CD4-positive, alpha-beta T cell treated with Interleukin-6 for 4 hours (primary cell): ENCODE measurements at places on chromosomes 3 and 15.

- DNase-seq = no peak
These were observed 34.2 kb upstream of the TSEN2 start for GRCh38 chr3:12449889-12450682.

GRCh38 chr3:129553719-129554118 is 10.7 kb downstream of the H1-8 start:
- peak; percentile 28 for DNase-seq

DNA sequence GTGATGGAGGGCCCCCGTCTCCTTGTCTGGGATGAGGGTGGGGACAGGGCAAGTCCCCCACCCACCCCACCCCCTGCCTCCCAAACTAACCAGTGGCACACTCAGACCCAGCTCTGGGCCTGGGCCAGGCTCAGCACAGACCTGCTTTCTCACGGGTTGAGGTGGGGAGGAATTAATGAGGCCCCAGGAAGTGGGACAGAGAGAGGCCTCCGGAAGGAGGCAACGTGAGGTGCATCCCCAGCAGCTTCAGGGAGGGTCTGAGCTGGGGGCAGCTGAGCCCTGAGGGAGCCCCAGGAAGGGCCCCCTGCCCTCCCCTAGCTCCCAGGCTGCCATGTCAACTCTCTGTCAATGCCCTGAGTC is 15.0 kb upstream of the GNAI2 start:
- no peak for DNase-seq

DNA sequence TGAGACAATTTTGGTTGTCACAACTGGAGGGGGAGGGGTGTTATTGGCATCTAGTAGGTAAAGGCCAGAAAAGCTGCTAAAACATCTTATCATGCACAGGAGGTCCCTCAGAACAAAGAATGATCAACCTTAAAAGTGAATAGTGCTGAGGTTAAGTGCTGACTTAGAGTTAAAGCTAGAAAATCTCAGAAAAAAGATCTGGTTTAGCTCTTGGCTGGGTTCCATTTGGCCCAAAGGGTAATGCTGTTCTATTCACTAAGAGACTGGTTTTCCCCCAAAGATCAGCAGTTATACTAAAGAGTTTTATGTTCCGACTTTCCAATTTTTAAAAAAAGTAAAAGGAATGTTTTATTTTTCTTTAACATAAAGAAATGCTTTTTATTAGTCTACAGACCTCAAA is 15.6 kb downstream of the DCBLD2 start:
- no peak for DNase-seq

DNA sequence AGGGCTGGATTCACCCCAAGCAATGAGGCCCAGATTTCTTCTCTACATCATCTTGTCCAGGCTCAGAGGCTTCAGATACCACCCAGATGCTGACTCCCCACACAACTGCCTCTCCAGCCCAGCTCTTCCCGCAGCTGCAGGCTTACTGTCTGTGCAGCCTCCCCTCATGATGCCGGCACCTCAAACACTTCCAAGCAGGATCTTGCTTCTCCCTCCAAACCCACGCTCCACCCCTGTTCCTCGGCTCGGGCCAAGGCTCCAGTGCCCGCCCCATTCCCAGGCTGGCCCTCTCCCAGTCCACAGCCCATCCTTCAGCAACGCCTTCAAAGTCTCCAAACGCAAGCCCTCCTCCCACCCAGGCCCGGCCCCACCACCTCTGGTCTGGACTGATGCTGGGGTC is 159.2 kb upstream of the LINGO1 start:
- DNase-seq = no peak

DNA sequence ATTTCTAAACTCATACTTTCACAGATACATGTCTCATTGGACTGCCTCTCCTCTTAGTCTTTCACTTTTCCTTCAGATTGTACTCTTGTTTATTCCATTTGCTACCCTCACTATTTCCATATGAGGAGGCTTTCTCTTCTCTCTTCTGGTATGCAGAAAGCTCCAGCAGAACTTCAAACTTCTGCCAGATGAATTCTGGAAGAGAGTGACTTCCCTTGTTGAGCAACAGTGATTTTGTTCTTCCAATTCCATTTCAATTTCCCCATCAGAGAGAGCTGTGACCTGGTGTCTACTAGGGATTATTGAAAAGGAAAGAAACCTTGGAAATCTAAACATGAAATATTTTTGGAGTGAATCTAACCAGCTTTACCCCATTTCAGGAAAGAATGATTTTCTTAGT is 523.2 kb upstream of the ZNF717 start:
- no peak for DNase-seq

GRCh38 chr15:59751552-59752413 is 62.7 kb upstream of the BNIP2 start:
- peak; percentile 4 for DNase-seq

GRCh38 chr3:154431043-154431442 is 1.1 kb upstream of the GPR149 start:
- DNase-seq = no peak

GRCh38 chr3:12224181-12225147 is 64.4 kb upstream of the PPARG start:
- DNase-seq = no peak

GRCh38 chr3:14899993-14900618 is 47.3 kb upstream of the NR2C2 start:
- no peak for DNase-seq

- DNase-seq = peak; percentile 8
These were observed 455.0 kb upstream of the THBS1 start for GRCh38 chr15:39125904-39126303.

DNA sequence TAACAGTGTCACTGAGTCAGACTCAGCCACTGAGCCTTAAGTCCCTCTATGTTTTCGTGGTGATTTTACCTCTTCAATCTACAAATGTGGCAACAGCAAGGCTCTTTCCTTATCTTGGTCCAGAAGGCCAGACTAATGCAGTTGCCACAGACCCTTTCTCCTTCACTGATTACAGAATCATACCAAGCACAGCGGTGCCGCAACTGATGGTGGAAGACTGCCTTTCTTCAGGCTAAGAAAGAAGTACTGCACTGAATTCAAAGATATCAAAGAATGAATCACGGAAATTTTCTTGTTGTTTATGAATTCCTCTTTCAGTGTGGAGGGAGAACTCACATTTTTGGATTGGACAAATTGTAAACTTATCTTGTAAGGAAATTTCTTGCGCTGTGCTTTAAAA is 18.6 kb downstream of the DCP1A start:
- no peak for DNase-seq

DNA sequence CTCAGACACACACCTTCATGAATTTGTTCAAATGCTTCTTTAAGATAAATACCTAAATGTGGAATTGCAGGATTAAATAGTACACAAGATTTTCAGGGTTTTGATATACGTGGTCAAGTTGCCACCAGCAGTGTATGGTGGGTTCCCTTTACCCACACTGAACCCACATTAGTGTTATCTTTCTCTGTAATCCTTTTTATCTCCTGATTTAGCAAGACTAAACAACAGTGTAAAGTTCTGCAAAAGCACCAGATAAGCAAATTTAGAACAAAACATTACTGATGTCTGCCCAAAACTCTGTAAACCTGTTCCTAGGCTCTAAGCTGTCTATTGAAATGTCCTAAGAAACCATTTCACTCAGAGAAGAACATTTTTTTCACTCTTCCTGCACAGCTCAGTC is 352.9 kb downstream of the FHIT start:
- no peak for DNase-seq

- no peak for DNase-seq
These were observed 52.2 kb downstream of the IGF1R start for GRCh38 chr15:98700519-98700918.

GRCh38 chr3:184832044-184832443 is 20.1 kb downstream of the VPS8 start:
- no peak for DNase-seq

GRCh38 chr3:194343561-194343893 is 7.6 kb downstream of the CPN2 start:
- DNase-seq = no peak

DNA sequence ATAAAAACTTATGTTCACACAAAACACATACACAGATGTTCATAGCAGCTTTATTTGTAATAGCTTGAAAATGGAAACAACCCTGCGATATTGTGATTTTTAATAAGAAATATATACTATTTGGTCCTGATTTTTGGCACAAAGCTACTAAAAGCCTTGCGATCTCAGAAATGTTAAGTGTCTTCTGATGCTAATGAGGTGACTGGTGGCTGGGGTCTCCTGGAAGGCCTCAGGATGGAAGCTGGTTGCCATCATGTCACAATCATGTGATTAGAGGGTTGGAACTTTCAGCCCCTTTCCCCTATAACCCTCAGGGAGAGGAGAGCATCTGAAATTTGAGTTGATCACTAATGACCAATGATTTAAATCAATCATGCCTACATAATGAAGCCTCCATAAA is 278.4 kb upstream of the UBE2E1 start:
- DNase-seq = no peak

- no peak for DNase-seq
These were observed 503.6 kb downstream of the UNC13C start for GRCh38 chr15:54481819-54482218.

DNA sequence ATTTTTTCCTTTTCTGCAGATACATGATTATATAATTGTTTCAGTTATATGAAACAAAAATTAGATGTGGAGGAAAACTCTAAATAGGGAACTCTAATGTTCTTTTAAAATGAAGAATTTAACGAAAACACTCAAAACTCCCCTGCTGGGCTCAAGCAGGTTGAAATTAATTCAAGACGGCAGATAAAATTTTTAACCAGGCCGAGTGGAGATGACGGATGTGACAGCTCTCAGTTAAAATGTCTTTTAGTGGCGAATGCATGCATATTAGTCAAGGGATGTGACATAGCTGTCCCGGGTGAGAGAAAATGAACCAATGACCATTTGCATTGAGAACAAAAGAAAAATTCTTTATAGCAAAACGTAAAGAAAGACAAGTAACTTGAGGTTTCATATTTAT is 110.1 kb downstream of the ROBO2 start:
- no peak for DNase-seq

- no peak for DNase-seq
These were observed 9.7 kb downstream of the LIPC start for GRCh38 chr15:58441376-58442070.

DNA sequence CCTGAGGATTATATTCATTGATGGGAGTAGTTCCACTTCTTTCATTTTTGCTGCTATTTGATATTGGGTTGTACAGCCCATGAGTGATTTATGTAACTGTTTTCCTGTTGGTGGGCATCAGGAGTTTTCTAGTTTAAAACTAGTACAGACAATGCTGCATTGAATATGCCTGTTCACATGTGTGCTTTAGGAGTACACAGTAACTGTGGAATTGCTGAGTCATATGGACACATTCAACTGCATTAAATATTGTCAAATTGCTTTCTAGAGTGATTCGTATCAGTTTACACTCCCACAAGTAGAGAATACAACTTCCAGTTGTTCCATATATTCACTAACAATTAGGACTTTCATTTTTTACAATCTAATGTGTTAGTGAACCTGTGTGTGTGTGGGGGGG is 59.8 kb upstream of the THSD4 start:
- no peak for DNase-seq

- no peak for DNase-seq
These were observed 470.9 kb upstream of the CDIN1 start for GRCh38 chr15:36108541-36108940.

DNA sequence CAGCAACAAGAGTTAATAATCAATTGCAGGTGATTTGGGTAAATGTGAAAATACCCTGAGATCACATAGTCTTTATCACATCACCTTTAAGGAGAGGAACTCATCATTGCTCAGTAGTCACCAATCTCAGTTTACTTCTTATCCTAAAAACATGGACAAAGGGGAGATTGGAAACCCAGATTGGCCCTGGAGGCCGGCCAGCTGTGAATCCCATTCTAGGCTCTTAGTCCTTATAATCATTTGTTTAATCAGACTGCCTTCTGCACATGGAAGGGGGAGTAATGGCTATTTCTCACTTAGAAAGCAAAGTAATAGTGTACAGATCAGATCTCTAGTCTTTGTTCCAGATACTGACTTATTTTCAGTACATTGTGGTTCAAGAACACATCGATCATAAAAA is 37.2 kb upstream of the CPB1 start:
- no peak for DNase-seq

DNA sequence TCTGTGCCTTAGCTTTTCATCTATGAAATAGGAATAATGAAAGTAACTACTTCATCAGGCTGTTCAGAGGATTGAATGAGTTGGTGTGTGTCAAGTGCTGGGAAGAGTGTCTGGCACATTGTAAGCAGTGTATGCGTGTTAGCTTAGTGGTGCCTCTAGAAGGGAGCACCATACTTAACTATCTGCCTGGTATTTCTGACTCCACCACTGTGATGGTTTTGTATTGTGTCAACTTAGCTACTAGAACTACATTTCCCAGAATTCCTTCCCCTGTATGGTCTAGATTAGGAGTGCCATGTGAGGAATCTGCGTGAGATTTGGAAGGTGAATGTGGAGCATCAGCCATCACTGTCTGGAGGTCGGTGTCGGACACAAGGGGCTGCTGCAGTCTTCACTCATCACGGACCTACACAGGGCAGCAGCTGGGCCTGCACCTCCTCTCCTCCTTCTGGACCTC is 115.4 kb upstream of the GALNT15 start:
- no peak for DNase-seq

DNA sequence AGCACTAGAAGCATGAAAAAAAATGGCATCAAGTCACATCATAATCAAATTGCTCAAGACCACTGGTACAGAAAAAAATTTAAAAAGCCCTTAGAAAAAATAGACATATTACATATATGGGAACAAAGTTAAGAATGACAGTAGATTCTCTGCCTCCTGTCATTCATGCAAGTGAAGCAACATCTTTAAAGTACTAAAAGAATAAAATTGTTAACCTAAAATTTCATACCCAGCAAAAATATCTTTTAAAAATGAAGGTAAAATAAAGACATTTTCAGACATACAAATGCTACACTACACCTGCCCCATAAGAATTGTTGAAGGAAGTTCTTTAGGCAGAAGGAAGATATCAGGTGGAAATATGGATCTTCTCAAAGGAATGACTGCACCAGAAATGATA is 55.9 kb downstream of the THSD4 start:
- no peak for DNase-seq

GRCh38 chr15:99303907-99304306 is 52.6 kb downstream of the LRRC28 start:
- DNase-seq = no peak

GRCh38 chr3:173957646-173958045 is 560.1 kb downstream of the NLGN1 start:
- DNase-seq = no peak

DNA sequence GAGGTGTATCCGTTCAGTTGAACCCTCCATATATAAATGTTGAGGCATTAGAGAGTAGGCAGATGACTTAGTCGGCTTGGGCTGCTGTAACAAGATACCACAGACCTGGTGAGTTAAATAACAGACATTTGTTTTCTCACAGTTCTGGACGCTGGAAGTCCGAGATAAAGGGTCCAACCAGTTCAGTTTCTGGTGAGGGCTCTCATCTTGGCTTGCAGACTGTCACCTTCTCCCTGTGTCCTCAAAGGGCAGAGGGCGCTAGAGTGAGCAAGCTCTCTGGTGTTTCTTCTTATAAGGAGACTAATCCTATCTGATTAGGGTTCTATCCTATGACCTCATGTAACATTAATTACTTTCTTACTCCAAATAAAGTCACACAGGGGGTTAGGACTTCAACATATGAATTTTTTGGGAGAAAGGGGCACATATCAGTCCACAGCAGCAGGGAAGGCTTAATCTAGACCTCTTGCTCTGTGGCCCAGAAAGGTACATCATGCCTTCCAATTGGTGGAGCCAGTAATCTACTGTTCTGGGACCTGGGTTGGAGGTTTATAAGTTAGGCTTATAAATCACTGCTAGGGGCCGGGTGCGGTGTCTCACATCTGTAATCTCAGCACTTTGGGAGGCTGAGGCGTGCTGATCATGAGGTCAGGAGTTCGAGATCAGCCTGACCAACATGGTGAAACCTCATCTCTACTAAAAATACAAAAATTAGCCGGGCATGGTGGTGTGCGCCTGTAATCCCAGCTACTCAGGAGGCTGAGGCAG is 26.3 kb upstream of the SLC28A2 start:
- no peak for DNase-seq
